ENCODE measurements at places on chromosomes 11 and 22. TPM values are rescaled to one million over a fixed set of nuclear protein-coding genes. Genes with fewer than 3 reads are reported as not detected.
A peak's percentile ranks its signal among the peaks of the same experiment; 100 is the strongest.

DNA sequence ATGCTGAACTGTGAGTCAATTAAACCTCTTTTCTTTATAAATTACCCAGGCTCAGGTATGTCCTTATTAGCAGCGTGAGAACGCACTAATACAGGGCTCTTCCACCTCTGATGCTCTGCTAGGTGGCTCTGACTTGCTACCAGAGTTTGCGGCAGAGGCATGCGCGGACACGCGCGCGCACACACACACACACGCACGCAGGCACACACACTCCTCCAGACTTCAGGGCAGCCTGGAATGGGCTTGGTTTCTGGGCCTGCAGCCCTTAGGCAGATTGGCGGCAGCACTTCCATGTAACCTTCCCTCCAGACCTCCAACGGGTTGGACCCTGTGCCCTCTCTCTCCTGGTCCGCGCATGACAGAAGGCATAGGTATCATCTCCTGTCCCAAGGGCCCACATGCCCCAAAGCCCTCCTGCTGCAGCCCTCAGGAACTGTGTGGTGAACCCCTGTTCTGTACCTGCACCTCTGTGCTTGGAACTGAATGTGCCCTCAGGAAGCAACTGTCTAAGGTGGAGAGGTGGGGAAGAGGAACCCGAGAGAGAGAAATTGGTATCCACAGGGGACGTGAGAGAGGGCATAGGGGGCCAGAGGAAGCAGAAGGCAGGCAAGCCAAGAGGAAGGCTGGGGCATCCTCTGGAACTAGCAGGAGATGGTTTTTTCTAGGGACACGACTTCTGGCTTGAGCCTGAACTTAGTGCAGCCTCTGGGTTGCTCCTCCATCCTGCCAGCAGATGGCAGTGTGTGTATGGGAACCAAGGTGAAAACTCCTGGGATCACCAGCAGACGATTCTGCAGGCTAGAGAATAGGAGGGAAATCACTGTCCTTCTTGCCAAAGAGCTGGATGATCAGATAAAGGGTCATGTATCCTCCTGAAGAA, 23.4 kb upstream of the RIC3 start:
- peak; percentile 70 for DNase-seq

MCAM gene
- 139 TPM for polyA plus RNA-seq

DNA sequence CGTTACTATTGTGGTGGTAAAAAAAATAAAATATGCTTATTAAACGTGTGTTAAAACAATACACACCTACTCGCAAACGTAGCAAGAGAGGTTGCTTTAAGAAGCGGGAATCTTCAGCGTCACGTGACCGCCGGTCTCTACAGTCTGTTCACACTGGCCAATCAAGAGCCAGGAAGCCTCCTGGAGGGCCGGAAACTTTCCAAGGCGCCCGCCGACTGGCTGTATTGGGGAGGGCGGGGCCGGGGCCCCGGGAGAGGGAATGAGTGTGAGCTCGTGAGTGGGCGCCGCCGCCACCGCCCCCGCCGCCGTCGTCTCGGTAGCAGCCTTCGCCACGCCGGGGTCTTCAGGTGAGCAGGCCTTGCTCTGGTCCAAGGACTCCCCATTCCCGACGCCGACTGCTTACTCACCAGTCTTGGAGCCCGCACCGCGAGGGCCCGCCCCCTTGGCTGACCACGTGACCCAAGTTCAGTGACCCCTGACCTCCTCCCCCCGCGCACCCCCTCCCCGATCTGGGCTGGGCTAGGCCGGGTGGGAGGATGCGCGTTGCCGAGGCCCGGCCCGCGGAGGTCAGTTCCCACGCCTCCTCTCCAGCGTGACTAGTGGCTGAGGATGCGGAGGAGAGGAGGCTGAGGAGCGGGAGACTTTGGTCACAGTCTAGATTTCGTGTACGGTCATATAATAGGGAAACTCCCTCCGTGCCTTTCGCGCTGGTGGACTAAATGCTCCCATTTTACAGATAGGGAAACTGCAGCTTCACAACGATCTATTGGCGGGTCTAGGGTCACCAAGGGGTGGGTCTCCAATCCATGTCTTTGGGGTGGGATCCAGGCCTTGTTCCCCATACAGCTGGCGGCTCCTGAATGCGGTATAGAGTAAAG, at the start of gene TAF6L:
Gene TAF6L (plus strand): TSS at position 253 of the 878 bp plus-strand sequence. CDS start 4,388 bp downstream, outside the sequence.
- DNase-seq, result peak; percentile 95

- DNase-seq, result no peak
Measured at GRCh38 chr11:19499999-19500398, 212.6 kb upstream of the NAV2 start.

DNA sequence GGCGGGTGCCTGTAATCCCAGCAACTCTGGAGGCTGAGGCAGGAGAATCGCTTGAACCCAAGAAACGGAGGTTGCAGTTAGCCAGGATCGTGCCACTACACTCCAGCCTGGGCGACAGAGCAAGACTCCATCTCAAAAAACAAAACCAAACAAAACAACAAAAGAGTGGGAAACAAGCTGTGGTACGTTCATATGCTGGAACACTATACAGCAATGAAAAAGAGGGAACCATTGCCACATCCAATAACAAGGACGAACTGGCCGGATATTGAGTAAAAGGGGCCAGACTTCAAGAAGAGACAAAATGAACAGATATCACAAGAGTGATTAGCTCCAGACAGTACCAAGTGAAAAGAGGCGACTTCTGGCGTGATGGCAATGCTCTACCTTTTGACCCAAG, 4.9 kb downstream of the MACROD1 start:
- DNase-seq, result no peak

- DNase-seq, result peak; percentile 31
Measured at GRCh38 chr22:32204856-32205722, at the start of gene RFPL2. Gene RFPL2, minus strand, starts transcription at chr22:32205073. Its CDS starts 2,622 bp downstream, at chr22:32202451.

Measured in right lung (tissue), 10 donors.